ENCODE measurements at places on chromosomes 2 and 18.

DNA sequence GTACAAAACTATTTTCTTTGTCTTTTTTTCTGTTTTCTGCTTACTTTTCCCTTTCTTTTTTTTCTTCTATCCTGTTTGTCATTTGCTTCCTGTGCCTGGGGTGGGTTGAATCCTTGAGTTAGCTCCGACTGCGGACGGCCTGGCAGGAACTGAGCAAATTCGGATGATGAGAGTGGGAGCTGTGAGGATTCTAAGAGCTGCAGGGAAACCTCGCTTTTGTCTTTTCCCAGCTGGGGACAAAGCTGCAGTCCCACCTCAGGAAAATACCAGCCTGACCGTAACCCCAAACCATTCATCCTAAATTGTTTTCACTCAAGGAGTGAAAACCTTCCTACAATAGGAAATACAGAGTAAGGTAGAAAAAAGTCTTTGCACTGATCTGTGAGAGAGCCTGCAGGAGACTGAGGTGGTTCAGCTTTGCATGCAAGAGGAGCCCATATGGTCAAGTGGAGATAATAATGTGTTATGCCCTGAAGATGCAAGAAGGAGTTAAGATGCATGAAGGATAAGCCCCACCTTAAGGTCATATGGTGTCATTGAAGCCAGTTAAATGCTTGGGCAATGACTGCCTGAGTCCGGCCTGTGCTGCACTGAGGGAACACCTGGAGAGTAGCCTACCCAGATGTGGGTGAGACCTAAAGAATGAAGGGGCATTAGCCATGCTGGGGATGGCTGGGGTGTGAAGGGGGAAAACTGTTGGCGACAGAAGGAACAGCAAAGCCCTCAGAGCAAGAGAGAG, 31.7 kb upstream of the ARL4C start:
- no peak for DNase-seq

DNA sequence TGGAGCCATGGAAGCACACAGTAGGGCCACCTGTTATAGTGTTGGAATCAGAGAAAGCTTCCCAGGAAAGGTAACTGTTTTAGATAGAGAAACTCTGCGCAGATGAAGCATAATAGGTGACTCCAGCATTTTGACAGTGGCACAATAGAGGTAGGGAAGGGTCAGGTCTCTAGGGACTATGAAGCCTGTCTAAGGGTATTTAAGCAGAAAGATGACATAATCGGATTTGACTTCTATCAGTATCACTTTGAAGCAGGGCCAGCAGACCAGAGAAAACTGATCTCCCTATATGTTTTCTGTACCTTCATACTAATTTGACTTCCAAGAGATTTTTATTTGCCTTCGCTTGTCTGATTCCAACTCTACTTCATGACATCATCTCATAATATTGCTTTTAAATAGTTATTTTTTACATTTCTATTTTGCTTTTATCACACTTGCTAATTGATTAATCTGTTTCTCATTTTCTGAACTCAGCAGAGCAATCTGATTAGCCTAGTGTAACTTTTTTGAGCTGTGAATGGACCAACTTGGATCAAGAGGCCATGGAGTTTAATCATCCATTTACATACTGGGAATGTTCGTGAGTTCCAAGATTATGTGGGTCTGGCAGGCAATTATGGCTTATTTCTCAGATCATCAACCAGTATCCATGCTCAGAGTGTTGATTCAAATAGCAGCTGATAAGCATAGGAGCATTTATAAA, 8.4 kb upstream of the HIBCH start:
- no peak for DNase-seq

DNA sequence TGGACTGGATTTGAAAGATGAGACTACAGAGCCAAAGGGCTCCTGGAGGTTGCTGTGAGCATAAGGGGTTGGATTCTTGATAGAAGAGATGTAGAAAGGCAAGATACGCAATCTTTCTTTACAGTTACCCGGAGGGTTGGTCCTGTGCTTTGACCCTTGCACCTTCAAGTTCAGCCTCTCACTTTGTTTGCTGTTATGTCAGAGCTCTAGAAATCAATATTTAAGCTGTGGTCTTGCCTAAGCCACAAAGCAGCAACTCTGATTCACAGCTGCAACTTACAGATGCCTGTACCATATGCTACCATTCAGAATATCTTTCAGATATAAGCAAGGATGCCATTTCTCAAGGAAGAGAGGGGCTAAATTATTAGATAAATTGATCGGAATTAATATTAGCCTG, 943.1 kb upstream of the LRRTM1 start:
- no peak for DNase-seq

DNA sequence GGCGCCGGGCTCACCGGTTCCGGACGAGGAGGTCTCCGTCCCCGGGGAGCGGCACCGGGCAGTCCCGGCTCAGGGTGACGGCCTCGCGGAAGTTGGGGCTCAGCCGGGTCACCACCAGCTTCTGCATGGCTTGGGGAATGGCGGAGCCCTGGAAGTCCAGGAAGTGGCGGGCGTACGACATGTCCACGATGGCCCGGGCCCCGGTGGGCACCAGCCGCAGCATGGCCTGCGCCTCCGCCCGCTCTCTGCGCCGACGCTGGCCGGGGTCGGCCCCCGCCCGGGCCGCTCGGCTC, 157 bp downstream of the PTGR3 start:
- DNase-seq, result no peak

DNA sequence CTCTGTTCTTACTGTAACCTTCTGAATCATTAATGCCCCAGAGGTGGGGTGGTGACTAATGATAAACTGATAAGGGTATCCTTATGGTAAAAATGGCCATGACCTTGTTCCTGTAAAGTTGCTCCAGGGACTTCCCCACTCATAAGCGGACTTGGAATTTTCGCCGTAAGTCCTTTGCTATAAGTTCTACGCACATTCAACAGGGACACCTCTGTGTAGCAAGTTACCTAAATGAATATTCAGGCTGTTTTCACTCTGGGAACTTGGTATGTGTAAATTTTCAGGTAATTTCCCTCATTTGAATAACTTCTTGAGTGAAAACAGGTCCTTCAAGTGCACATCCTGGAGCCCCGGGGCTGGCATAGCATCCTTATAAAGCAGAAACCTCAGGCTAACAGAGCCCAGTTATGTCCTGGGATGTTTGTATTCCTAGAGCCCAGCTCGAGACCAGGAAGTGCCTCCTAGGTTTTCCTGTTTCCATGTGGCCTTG, 9.4 kb upstream of the AGFG1 start:
- no peak for DNase-seq
